ENCODE measurements at places on chromosomes 3 and 15. TPM values are rescaled to one million over a fixed set of nuclear protein-coding genes. Genes with fewer than 3 reads are reported as not detected.
A peak's percentile ranks its signal among the peaks of the same experiment; 100 is the strongest.

DNA sequence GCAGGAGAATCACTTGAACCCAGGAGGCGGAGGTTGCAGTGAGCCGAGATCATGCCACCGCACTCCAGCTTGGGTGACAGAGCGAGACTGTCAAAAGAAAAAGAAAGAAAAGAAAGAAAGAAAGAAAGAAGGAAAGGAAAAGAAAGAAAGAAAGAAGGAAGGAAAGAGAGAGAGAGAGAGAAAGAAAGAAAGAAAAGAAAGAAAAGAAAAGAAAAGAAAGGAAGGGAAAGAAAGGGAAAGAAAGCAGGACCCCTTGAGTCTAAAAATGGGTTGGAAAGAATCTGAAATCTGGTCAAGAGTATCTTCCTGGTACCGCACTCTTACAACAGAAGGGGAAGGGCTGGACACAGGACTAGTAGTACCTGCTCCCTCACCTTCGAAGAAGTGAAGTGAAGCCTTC is 19.6 kb downstream of the CRYGS start:
- no peak for DNase-seq
- no peak overlapping the region for H3K4me3 ChIP-seq

GRCh38 chr3:48474619-48475018 is 28.1 kb downstream of the ATRIP start:
- peaks cover 7% of the 10 kb centered on the region for H3K36me3 ChIP-seq
- peak overlapping the region; percentile 71 for H3K27ac ChIP-seq
- H3K4me1 ChIP-seq, result peaks cover 44% of the 10 kb centered on the region

DNA sequence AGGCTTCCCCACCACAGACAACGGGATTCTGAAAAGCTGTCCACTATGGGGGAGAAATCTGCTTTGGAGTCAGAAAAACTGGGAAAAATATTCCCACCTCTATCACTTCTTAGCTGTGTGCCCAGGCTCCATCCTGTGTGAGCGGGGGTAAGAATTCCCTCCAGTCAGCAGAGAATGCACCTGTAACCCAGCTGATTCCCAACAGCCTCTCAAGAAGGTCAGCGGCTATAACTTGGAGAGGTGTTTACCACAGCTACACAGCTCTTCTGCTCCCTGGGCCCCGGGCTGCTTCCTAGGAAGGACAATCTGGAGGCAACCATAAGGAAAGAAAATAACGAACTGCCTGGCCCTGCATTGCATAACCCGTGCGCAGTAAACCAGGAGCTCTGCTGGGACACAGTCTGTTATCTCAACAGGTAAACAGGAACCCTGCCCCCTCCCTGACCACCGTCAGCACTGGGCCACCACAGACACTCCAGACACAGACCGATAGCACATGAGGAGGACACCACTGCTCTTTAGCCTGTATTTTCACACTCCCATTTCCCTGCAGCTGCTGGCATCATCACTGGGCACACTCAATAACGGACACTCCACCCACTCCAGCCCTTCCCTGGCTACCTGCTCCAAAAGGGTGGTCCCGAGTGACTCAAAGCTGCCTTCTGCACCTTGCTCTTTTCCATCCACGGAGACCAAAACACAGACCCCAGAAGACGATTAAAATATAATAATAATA is 2.1 kb downstream of the RAB43 start:
- peaks cover 53% of the 10 kb centered on the region for H3K36me3 ChIP-seq
- H3K4me1 ChIP-seq, result peaks cover 49% of the 10 kb centered on the region
- peak overlapping the region; percentile 99 for H3K27ac ChIP-seq
- peak; percentile 23 for DNase-seq
- peaks cover 3% of the 10 kb centered on the region for H3K27me3 ChIP-seq

- peaks cover 18% of the 10 kb centered on the region for H3K4me1 ChIP-seq
- H3K36me3 ChIP-seq, result peaks cover 3% of the 10 kb centered on the region
- H3K27ac ChIP-seq, result no peak overlapping the region
- H3K27me3 ChIP-seq, result no peaks in the 10 kb centered on the region
These were observed 7.1 kb downstream of the PLCD1 start for GRCh38 chr3:38022301-38022700.

GRCh38 chr3:38143511-38143910 is 5.0 kb downstream of the MYD88 start:
- H3K4me3 ChIP-seq, result no peak overlapping the region
- peaks cover 35% of the 10 kb centered on the region for H3K4me1 ChIP-seq
- H3K36me3 ChIP-seq, result peaks cover 25% of the 10 kb centered on the region
- DNase-seq, result no peak
- H3K27ac ChIP-seq, result no peak overlapping the region

DNA sequence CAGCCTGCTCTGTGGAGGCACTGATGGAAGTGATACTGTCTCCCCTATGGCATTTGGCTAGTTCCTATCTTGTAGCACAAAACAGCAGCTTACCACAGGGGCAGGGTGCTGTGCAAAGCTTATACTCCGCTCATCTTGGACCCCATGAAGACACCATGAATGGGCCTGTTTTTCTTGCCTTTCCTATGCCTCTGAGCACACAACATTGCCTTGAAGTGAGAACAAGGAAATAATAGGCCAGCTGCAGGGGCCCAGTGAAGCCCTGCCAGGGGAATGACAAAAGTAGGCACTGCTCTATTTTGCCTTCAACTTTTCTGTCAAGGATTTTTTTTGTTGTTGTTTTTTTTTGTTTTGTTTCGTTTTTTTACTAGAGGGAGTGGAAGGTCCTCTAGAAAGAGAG is 110.3 kb downstream of the PDE8A start:
- H3K4me3 ChIP-seq, result no peak overlapping the region
- H3K27ac ChIP-seq, result no peak overlapping the region
- H3K4me1 ChIP-seq, result no peaks in the 10 kb centered on the region

DNA sequence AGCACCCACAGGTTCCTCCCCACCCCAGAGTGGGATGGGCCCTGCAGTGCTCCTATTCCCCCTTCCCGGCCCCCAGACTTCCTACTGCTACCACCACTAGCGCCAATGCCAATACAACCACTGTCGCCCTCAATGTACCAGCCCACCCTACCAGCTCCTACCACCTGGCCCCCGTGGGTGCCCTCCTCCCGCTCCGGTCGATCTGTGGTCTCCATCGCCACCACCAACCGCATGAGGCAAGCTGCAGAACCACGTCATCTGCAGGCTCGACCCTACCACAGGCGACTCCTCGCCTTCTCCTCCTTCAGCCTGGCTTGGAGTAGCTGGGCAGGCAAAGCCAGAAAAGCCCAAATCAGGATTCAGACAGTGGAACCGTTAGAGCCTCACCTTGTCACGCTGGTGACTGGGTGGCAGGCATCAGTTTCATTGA is 179.3 kb downstream of the POTEB3 start:
- H3K4me1 ChIP-seq, result no peaks in the 10 kb centered on the region
- H3K27ac ChIP-seq, result no peak overlapping the region
- DNase-seq, result no peak
- H3K36me3 ChIP-seq, result no peaks in the 10 kb centered on the region
- peaks cover 8% of the 10 kb centered on the region for H3K27me3 ChIP-seq

DNA sequence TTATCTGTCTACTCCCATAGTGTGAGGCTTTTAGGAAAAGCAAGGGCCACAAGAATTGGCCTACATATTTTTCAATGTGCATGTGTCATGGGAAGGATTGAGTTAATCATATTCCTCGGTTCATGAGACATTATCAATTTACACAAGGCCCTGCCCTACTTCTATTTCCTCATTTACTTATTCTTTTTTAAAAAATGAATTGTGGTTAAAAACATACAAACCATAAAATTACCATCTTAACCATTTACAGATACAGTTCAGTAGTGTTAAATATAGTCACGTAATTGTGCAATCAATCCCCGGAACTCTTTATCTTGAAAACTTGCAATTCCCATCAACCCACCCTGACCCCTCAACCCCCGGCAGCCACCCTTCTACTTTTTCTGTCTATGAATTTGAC is 284.0 kb upstream of the GADL1 start:
- H3K27ac ChIP-seq, result no peak overlapping the region
- H3K4me3 ChIP-seq, result no peak overlapping the region
- H3K36me3 ChIP-seq, result no peaks in the 10 kb centered on the region
- H3K4me1 ChIP-seq, result no peaks in the 10 kb centered on the region
- no peaks in the 10 kb centered on the region for H3K27me3 ChIP-seq
- DNase-seq, result no peak

- no peaks in the 10 kb centered on the region for H3K27me3 ChIP-seq
- no peaks in the 10 kb centered on the region for H3K4me1 ChIP-seq
- no peak overlapping the region for H3K27ac ChIP-seq
- no peaks in the 10 kb centered on the region for H3K36me3 ChIP-seq
- no peak overlapping the region for H3K4me3 ChIP-seq
These were observed 718.6 kb upstream of the NECTIN3 start for GRCh38 chr3:110352841-110353604.

GRCh38 chr3:152942366-152942765 is 107.4 kb downstream of the P2RY1 start:
- no peak overlapping the region for H3K4me3 ChIP-seq
- no peaks in the 10 kb centered on the region for H3K4me1 ChIP-seq
- H3K36me3 ChIP-seq, result no peaks in the 10 kb centered on the region
- DNase-seq, result no peak
- no peaks in the 10 kb centered on the region for H3K27me3 ChIP-seq
- H3K27ac ChIP-seq, result no peak overlapping the region

Gene FAM174B
- 6.4 TPM for total RNA-seq

Gene VPS8
- total RNA-seq, result 22.9 TPM

Gene SPSB4
- not detected for total RNA-seq

Gene PARP14
- 55.2 TPM for total RNA-seq

Data from activated naive CD8-positive, alpha-beta T cell treated with anti-CD3 and anti-CD28 coated beads for 36 hours (primary cell).